ENCODE measurements at places on chromosomes 16 and 17.

DNA sequence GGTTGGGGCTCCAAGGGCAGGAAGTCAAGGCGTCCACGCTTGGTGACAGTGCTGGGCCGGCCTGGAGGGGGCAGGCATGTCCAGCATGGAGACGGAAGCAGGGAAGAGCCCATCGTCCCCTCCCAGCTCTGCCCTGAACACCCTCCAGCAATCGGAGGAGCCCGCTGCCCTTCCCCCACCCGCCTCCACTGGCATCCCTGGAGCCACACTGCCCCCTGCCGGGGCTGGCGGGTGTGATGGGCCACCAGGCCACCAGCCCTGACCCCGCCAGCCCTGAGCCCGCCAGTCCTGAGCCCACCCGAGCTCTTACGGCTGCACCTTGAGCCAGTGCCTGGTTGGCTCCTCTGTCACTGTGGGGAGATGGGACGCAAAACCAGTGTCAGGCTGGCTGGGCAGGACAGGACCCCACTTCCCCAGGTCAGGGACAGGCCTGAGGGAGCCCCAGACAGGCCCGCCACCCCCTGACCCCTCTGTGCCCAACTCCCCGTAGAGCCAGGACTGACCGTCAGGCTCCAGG, 4.1 kb upstream of the CDH15 start:
- peak; percentile 93 for DNase-seq
- no peaks in the 10 kb centered on the region for H3K36me3 ChIP-seq
- H3K4me1 ChIP-seq, result peaks cover 19% of the 10 kb centered on the region

GRCh38 chr16:84079664-84080063, 37.1 kb upstream of the SLC38A8 start:
- no peaks in the 10 kb centered on the region for H3K4me1 ChIP-seq
- no peak overlapping the region for H3K4me3 ChIP-seq
- no peak overlapping the region for H3K27ac ChIP-seq
- peaks cover 13% of the 10 kb centered on the region for H3K36me3 ChIP-seq
- no peaks in the 10 kb centered on the region for H3K27me3 ChIP-seq

DNA sequence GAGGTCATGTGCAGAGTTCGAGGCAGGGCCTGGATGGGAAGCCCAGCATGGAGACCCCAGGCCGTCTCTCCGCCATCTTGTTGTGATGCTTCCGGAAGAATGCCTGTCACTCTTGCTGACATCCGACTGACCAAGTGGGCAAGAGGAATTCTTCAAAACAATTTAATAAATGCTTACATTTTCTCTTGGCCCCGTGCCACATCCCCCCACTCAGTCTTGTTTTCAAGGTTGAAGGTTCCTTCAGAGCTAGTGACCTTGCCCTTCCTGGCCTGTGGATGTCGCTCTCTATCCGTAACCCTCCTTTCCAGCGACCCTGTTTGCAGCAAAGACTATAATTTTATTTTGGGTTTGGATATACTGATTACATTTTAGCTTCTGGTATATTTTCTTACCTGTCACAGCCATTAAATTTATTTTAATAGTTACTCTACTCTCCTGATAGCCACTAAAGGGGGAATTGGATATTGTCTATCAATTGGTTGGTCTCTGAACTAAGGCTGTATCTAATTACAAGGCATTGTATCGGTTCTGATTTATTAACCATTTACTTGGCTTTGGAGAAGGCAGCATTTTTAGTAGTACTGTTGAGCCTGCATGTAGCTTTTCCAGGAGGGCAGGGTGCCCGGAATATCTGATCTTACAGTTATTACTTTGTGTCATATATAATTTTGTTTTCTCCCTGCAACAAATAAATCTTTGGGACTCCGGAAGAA, 264.5 kb downstream of the WWOX start:
- no peak overlapping the region for H3K27ac ChIP-seq
- H3K4me1 ChIP-seq, result no peaks in the 10 kb centered on the region
- no peaks in the 10 kb centered on the region for H3K36me3 ChIP-seq
- H3K27me3 ChIP-seq, result no peaks in the 10 kb centered on the region

GRCh38 chr16:80081846-80082245, 458.9 kb upstream of the DYNLRB2 start:
- no peak overlapping the region for H3K27ac ChIP-seq
- no peaks in the 10 kb centered on the region for H3K27me3 ChIP-seq
- peaks cover 26% of the 10 kb centered on the region for H3K4me1 ChIP-seq
- peak; percentile 77 for DNase-seq
- no peak overlapping the region for H3K4me3 ChIP-seq
- no peaks in the 10 kb centered on the region for H3K36me3 ChIP-seq

DNA sequence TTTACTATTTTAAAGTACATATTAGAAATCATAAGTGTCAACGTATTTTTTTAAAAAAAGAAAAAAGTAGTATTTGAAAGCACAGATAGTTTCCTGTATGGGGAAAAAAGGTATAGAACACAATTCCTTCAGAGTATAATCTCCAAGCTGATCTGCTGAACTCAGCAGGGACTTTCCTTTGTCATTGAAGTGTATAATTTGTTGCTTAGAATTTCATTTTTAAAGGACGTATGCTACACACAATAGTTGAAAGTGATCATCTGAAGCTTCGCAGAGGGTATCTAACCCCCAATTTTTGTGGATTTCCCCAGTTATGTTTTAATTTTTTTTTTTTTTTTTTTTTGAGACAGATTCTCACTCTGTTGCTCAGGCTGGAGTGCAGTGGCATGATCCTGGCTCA, 20.2 kb upstream of the MAPT start:
- no peaks in the 10 kb centered on the region for H3K27me3 ChIP-seq
- no peaks in the 10 kb centered on the region for H3K36me3 ChIP-seq
- DNase-seq, result no peak
- H3K4me1 ChIP-seq, result no peaks in the 10 kb centered on the region
- H3K4me3 ChIP-seq, result no peak overlapping the region

DNA sequence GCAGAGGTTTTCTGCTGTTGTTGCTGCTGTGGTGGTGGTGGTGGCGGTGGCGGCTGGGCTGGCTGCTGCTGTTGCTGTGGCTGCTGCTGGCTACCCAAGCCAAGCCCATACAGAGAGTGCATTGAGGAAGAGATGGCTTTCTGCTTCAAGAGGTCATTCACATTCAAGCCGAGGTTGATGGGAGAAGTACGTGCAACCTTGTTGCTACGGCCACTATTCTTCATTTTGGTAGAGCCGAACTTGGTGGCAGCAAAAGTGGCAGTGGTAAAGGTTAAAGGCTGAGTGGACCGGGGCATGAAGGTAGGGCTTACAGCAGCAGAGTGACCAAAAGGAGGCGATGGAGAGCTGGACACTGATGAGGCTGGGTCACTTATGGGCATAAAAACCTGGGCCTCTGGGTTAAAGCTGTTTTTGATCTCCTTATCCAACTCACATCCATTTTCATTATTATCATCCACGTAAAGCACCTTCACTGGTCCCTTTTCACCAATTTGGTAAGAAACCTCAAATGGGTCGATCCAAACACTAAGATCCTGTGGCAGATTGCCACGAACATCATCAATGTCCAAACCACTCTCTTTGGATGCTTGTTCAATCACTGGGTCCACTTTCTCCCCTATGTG, 2.8 kb downstream of the TOB1 start:
- peak overlapping the region; percentile 2 for H3K27ac ChIP-seq
- no peak overlapping the region for H3K4me3 ChIP-seq
- H3K4me1 ChIP-seq, result peaks cover 9% of the 10 kb centered on the region
- H3K36me3 ChIP-seq, result peaks cover 7% of the 10 kb centered on the region
- no peaks in the 10 kb centered on the region for H3K27me3 ChIP-seq
- DNase-seq, result peak; percentile 77

Data from Caco-2 (cell line).